ENCODE measurements at places on chromosomes 16 and 17.

DNA sequence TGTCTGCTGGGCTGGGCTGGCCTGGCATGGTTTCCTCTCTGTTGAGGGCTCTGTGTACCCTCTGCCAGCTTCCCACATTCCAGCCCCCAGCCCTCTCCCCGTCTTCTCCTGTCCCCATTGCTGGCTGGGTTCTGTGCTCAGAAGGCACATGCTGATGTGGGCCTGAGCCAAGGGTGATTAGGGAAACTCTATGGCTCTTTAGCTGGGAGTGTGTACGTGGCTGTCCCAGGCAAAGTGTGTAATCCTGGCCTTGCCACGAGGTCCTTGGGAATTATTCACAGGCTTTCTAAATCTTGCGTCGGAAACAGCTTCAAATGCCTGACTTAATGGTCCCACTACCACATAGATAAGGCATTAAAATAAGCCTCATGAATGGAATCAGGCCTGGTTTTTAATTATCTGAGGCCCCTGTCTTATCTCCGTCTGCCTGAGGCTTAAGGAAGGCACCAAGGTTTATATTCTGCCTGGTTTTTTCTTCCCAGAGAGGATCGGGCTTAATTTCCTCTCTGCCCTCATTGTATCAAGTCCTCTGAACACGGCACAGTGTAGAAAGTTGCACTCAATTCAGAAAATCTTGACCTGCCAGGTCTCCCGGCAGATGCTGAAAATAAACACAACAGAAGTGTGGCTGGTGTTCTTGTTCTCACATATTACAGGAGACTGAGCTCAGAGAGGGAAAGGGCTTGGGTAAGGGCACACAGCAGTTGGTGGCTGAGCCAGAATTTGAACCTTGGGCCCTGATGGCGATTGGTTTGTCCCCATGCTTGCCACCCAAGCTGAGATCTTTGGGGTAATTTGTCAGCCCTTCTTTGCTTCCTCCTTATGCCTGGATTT lies 52.9 kb upstream of the LGALS9 start:
- no peak for DNase-seq

GRCh38 chr17:78510141-78511075 lies 66.8 kb downstream of the DNAH17 start:
- no peak for DNase-seq

DNA sequence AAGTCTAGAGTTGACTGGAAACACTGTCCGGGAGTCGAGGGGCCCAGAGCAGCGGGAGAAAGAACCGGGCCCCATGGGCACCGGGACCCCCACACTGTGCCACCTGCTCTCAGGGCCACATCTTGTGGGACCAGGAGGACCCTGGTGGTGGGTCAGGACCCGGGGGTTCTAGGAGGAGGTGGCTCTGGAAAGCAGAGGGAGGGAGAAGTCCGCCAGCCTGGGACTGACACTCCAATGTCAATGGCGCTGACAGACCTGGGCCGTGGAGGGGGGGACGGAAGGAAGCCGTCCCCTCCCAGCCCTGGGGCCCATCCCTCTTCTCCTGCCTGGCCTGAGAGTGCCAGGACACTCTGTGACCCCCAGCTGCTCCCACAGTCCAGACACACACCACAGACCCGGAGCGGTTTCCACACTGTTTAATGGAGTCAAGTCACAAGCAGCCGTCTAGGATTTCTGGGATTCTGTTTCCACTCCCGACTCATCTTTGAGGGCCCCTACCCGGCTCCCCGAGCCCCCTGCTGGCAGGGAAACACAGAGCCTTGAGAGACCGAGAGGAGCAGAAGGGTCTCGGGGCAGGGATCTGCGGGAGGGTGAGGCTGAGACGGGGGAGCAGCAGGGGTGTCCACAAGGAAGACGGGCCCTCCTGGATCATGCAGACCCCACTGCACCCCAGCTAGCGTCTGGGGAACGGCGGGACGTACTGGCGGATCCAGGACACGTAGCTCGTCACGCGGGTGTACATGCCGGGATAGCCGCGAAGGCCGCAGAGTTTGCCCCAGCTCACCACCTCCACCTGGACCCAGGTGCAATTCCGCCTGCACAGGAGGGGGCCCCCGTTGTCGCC lies 23.5 kb upstream of the UBE2I start:
- no peak for DNase-seq

GRCh38 chr17:57556320-57556719 lies 188.8 kb downstream of the CCDC182 start:
- no peak for DNase-seq

DNA sequence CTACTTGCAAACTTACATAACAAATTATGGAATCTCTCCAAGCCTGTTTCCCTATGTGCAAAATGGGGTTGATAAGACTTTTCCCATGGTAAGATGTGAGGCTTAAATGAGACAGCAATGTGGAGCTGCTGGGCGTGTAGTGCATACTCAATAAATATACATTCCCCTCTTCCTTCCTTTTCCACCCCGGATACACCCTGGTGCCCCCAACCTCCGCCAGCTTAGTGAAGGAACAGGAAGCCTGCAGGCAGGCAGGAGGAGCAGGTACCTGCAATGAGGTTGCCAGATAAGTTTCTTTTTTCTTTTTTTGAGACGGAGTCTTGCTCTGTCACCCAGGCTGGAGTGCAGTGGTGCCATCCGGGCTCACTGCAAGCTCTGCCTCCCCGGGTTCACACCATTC lies 14.9 kb downstream of the C17orf50 start:
- no peak for DNase-seq

- DNase-seq, result no peak
These were observed 36.0 kb downstream of the CLUAP1 start for GRCh38 chr16:3536851-3537250.

- no peak for DNase-seq
These were observed 2.5 kb upstream of the RAB11FIP4 start for GRCh38 chr17:31388770-31389656.

DNA sequence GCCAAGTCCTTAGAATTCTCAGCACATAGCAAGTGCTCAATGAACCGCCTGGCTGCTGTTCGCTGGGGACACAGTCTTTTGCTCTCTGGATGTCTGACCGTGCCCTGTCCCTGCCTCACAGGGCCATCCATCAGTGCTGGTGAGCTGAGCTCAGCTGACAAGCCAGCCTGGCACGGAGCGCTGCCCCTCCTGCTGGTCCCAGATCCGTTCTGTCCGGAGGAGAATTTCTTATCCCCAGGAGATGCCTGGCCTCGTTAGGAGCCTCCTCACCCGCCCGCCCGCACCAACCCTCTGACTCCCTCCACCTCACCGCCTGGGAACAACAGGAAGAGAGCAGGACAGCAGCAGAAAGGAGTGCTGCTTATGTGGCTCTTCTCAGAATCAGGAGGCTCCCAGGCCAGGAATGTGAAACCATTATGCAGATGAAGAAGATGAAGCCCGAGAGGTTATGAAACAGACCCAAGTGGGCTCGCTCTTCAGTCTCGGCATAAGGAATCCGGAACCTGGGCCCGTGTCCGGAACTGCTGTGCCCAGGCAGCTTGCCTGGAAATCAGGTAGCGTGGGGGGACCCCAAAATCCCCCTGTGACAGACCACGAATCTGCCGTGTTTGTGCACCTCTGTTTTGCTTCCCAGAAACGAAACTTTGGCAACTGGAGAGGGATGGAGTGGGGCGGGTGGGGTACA lies 28.8 kb upstream of the RMI2 start:
- DNase-seq, result no peak

DNA sequence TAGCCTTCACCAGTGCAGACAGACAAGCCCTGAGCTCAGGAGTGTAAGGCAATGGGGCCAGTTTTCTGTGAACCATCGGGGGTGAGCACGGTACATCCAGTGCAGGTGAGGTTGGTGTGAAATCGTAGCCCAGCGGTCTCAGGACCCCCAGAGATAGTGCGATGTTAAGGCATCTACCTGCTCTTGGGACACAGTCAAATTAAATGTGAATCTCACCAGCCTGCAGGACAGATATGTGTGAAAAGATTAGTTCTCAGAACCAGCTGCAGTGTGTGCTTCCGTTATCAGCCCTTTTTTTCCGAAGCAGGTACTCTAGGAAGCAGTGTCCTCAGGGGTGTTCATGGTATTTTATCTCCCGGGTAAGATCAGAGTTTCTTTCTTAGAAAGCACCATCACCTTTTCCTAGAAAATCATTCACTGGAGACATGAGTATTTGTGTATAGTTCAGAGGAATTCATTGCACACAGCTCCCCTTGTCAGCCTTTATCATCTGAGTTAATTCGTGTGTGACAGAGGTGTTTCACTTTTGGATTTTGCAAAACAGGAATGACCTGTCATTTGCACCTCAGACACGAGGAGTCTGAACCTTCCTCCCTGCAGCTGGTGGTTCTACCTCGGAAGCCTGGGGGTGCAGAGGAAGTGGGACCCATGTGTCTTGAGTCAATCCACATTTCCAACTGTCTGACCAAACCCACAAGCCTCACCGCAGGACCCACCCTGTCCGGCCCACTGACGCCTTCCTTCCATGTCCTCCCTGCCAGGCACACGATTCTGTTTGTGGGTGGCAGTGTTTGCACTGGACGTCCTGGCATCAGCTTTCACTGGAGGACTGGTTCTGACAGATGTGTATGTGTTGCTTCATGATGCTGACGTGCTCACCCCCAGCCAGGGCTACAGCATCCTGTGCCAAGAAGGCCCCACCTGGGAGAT lies 107.8 kb downstream of the CLEC16A start:
- no peak for DNase-seq

DNA sequence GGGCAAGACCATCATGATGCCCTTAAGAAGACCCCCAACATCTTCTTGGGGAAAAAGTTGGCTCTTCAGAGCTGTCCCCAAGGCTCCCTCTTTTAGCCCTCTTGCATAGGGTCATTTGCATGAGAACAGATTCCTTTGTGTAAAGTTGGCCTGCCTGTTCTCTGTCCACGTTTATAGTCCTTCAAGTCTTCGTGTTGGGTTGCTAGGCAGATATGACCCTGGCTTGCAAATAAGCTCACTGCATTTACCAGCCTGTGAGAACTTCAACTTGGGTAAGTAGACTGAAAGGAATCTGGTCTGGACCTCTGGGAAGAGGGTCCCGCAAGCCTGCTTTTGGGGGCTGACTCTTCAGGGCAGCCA lies 2.9 kb downstream of the ARSG start:
- DNase-seq, result no peak

DNA sequence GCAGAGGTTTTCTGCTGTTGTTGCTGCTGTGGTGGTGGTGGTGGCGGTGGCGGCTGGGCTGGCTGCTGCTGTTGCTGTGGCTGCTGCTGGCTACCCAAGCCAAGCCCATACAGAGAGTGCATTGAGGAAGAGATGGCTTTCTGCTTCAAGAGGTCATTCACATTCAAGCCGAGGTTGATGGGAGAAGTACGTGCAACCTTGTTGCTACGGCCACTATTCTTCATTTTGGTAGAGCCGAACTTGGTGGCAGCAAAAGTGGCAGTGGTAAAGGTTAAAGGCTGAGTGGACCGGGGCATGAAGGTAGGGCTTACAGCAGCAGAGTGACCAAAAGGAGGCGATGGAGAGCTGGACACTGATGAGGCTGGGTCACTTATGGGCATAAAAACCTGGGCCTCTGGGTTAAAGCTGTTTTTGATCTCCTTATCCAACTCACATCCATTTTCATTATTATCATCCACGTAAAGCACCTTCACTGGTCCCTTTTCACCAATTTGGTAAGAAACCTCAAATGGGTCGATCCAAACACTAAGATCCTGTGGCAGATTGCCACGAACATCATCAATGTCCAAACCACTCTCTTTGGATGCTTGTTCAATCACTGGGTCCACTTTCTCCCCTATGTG lies 2.8 kb downstream of the TOB1 start:
- peak; percentile 22 for DNase-seq

- DNase-seq, result no peak
These were observed 2.4 kb upstream of the SCIMP start for GRCh38 chr17:5236938-5237540.

- peak; percentile 57 for DNase-seq
These were observed 60.4 kb downstream of the SLFN11 start for GRCh38 chr17:35312790-35313711.

- DNase-seq, result no peak
These were observed 37.6 kb upstream of the DHRS7B start for GRCh38 chr17:21089145-21089544.

GRCh38 chr16:55779402-55780094 lies 53.3 kb downstream of the CES1 start:
- DNase-seq, result no peak
